ENCODE measurements at places on chromosomes 6 and 20.

GRCh38 chr6:26555505-26556262 lies 17.5 kb downstream of the HMGN4 start:
- no peak for DNase-seq

GRCh38 chr20:64146301-64146935 lies 17.8 kb upstream of the MYT1 start:
- DNase-seq = no peak

- DNase-seq = no peak
These were observed 120.0 kb upstream of the RREB1 start for GRCh38 chr6:6987749-6988148.

DNA sequence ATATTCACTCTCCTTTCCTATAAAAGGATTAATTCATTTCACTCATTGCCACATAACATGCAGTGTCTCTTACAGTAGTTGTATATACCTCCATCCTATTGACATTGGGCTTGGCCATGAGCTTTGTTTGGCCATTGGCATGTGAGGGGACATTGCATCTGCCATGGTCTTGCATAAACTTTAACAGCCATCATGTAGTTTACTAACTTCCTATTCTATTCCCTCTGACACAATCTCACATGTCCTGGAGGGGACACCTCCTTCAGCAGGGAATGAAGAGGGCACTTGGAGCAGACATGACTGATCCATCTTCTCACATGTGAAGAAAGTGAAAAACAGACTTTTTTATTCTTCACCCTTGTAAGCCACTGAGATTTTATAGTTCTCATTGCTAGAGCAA lies 115.5 kb upstream of the MARCKS start:
- no peak for DNase-seq

GRCh38 chr6:166555086-166555485 lies 31.4 kb downstream of the RAMACL start:
- DNase-seq = no peak

DNA sequence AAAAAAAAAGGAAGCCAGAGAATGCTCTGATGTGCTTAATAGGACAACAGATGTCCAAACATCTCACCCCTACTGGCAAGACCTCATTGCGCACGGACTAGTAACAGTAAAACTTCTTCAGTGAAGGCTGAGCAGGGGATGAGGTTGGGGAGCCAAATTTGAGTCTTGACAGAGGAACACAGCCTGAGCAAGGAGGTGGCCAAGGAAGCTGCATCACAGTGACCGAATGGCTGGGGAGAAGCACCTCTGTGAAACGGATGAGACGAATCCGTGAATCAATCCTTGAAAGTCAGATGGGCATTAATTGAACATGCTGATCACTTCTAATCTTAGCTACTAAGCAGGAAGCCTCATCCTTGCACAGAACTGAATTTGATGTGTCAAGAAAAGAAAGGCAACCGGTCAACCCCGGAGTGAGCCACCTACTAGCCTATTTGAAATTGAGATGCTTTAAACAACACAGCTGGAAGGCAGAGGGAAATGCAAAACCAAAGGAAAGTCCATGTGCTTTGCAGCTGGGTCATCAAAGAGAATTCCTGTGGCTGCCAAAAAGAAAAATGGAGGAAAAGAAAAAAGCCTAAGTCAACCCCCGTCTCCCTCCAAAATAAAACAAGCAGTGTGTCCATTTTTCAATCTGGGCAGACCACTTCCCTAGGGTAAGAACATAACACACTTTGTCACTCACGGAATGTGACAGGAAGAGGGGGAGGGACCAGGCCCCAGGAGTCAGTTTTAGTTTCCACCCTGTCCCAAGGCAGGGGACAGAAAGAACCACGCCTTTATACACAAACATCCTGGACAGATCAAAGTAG lies 29.5 kb downstream of the PXDC1 start:
- DNase-seq = no peak

GRCh38 chr6:143647191-143647590 lies 30.6 kb upstream of the PHACTR2 start:
- DNase-seq = no peak

DNA sequence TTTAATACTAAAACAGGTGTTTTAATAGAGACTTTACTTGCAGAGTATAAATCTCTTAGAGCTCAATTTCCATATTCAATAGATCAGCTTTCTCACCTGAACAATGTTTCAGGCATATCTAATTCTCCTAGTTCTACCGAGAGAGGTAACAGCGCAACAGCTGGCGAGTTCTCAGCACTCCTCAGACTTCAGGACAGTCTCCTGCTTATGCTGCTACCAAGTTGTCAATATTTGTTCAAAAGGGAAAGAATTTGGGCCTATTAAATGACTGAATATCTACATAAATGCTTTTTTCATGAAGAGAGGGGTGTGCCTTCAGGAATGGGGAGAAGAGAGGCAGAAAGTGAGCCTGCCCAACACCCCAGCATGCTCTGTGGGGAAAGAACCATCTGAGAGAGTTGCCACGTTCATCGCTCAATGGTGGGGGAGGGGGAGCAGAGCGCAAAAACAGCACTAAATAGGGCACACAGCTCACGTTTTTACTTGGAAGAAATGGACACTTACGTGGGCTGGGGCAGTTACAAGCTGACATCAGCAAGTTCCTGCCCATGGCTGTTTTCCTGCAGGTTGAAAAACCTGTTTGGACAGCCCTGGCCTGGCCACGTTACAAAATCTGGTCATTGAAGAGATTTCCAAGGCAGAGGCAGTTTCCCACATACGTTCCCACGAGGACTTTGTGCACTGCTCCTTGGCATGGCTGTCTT lies 38.0 kb downstream of the EZR start:
- no peak for DNase-seq

- no peak for DNase-seq
These were observed 115.6 kb upstream of the B3GAT2 start for GRCh38 chr6:71072508-71072907.

- no peak for DNase-seq
These were observed 207.5 kb downstream of the SMOC2 start for GRCh38 chr6:168648240-168649125.

DNA sequence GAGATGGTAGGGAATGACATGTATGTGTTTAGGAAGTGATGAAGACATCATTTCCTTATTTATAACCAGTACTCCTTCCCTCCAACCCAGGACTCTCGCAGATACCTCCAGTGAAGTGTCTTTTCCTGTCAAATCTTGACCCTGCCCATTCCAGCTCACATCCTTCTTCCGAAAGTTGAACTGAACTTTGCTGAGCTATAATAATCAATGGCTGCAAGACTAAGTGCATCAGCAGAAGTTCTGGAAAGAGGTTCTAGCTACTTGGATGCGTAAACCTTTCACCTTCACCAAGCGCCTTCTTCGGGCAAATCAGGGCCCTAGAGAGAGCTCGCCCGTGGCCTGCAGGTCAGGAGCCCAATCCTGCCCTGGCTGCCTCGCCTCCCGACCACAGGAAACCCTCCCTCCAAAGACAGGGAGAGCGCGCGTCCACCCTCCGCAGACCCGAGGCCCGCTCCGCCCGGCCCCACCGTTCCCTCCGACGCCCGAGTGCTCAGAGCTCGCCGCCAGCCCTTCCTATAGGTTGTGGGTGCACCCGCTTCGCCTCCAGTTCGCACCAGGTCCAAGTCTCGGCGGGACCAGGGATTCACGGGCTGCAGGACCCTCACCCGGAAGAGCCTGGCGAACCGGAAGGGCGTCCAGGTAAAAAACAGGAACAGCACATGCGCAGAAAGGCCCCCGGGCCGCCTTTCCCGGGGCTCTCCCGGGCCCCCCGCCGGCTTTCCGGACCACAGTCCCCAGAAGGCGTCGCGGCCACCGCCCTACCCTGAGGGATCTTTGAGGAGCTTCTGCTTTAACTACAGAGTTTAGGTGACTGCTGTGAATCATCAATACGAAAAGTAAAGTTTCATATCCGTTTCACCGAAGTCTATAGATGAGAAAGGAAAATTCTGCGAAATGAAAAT lies at the start of gene ZNF334:
Gene ZNF334, minus strand, starts transcription at position 617 of the 902 bp plus-strand sequence. CDS start 1,457 bp downstream, outside the sequence.
- DNase-seq = no peak

DNA sequence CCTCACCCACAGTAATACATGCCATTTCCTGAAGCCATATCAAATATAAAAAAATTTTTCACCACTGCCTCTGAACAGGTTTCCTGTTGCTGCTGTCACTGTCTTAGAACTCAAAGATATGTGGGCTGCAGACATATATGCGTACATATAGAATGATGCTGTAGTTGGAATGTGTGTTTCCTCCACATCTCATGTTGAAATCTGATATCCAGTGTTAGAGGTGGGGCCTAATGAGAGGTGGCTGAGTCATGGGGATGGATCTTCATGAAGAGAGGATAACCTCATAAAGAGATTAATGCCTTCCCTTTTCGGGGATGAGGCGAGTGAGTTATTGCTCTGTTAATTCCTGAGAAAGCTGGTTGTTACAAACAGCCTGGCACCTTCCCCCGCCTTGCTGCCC lies 7.7 kb upstream of the SCP2D1 start:
- no peak for DNase-seq

- DNase-seq = no peak
These were observed 337.4 kb downstream of the CBLN4 start for GRCh38 chr20:55667955-55668354.

- DNase-seq = no peak
These were observed 220.1 kb upstream of the TSHZ2 start for GRCh38 chr20:52752023-52752422.

GRCh38 chr6:4677011-4677750 lies 99.0 kb upstream of the CDYL start:
- DNase-seq = no peak

DNA sequence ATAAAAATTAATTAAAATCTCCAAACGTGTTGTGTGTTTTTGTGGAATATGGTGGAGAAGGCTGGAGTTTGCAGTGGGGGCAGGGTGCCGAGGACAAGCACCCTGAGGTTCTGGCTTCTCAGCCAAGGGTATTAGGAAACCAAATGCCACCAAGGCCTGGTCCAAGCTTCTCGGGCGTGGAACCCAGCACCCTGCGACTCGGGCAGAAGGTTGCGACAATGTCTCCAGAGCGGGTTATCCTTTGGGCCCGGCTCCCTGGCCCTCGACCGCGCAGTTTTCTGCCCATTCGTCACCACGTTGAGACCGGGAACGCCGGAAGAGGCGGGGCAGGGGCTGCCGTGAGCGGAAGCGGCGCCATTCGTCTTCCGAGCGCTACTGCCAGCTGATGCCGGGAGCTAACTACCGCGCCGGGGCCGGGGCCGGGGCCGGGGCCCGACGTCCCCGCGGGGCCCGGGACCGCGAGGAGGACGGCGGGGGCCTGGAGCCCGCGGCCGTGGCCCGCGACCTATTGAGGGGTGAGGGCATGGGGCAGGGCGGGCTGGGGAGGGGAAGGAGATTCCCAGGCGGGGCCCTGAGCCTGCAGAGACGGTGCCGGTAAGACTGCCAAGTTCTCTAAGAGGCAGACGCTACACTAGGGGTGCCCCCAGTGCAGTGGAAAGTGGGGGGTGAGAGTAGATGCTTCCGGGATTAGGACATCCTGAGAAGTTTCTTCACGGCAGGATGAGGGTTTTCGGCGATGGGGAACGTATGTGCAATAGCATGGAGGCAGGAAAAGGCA lies at the start of gene RRP36:
Gene RRP36, plus strand, starts transcription at position 354 of the 778 bp plus-strand sequence. Its CDS starts 32 bp downstream, at position 386.
- peak; percentile 41 for DNase-seq

DNA sequence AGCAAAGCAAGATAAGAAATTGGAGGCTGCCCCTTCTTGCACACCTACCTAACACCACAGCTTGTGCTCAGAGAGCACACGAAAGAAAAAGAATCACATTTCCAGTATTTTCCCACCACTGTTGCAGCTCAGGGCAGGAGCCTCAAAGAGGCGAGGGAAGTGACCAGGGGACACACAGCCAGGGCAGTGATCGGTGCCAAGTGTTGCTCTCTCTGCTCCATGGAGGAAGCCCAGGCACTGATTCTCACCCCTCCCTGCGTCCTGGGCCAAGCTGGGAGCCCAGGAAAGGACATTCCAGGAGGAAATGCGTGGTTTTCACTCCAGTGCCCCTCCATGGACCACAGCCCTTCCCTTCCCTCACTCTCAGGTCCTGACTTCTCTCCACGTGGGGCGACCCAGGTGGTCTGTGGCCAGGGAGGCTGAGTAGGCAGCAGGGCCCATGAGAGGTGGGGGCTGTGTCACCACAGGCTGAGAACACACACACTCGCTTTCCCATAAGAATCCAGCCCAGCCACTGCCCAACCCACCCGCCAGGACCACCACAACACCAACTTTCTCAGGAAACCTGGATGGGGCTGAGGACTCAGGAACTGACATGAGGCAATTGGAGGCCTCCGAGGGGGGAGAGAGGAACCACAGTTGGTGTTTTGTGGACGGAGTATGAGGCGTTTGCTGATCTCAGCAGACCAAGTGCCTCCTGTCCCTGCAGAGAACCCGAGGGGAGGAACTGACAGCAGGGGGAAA lies 81.7 kb upstream of the MAFB start:
- DNase-seq = no peak

All from activated CD8-positive, alpha-beta memory T cell treated with anti-CD3 and anti-CD28 coated beads for 4 hours (primary cell).